ENCODE measurements at places on chromosomes 6 and 20.

- no peak for DNase-seq
Measured at GRCh38 chr20:50067461-50067860, 45.5 kb downstream of the UBE2V1 start.

DNA sequence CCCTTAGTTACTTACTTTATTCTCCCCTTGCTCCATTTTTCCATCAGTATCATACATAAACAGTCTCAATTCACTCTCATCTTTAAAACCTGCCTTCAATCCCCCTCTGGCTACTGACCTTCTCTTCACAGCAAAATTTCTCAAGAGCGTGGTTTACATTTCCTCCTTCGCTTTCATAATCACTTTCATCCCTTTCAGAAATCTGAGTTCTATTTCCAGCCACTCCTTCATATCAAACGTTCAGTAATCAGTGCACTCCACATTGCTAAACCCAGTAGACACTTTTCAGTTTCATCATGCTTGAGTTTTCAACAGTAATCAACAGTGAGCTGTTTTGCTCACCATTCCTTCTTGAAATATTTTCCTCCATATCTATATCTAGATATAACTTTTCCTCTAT is 176.7 kb upstream of the HSF2 start:
- no peak for DNase-seq

GRCh38 chr6:16991981-16992629 is 109.7 kb upstream of the STMND1 start:
- no peak for DNase-seq

DNA sequence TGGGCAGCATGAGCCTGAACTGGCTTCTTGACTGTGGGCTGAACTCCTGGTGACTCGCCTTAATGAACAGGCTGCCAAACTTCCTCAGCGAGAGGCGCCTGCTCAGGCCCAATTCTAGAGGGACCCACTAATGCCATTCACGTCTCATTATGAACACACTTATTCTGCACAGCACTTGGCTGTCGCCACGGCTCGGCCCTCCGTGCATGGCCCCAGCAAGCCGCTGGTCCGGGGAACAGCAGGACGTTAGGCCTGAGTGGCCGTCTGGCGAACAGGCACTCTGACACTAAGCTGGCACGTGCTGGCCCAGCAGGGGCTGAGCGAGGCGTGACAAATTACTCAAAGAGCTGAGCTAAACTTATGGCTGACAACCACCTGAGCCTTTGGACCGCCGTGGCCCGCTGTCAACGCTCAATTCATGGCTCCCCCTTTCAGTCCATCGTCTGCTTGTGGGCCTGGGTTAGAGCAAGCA is 45.9 kb downstream of the INSM1 start:
- DNase-seq, result no peak

DNA sequence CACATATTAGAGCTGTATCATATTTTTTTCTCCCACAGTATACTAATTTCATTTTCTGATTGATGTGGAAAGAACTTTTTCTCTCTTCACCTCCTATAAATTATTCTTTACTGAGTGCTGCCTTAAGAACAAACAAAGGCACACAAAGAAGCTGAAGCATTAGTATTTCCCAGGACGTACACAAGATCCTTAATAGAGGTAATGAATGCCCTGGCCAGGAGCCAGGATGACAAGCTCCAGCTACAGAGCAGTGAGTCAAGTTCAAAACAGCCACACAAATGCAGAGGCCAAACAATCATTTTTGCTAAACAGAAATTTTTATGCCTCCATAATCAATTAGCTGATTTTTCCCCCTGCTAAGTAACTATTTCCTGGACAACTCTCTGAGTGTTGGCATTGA is 639.6 kb downstream of the EPHA7 start:
- no peak for DNase-seq

DNA sequence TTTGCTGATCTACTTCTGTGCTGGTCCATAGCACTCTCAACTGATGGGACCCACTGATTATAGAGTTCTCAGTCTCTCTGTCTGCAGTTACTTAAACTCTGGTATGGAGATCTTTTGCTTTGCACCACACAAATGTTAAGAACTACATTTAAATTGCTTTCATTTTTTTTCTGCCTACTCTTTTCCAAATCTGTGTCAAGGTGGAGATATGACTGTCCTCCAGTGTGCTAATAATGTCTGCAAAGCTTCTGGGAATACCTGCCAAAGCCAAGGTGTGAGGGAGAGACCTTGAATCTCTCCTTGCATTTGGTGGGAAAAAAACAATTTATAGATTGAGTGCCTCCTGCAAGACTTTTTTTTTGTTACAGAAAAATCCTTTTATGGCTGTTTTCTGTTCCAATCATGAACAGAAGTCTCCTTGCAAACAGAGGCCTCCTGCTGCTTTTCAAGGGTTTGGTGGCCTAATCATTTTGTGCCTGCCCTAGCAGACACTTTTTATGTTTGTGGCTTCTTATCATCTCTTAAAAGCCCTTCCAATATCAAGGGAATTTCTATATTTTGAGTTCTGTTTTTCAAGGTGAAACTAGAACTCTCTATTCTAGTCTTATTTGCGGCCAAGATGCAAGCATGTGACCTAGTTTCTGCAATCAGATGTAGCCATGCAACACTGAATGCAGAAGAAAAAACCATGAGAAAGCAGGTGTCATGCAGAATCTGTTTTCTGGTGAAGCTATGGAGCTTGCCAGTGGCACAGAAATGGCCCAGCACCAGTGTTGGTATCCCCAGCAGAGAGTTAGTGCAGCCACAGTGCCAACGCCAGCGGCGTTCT is 23.2 kb upstream of the AKIRIN2 start:
- no peak for DNase-seq

GRCh38 chr6:132228894-132229293 is 172.4 kb downstream of the MOXD1 start:
- DNase-seq, result no peak

GRCh38 chr20:44071526-44072111 is 115.4 kb downstream of the JPH2 start:
- no peak for DNase-seq
